Right lung (tissue), 10 donors: ENCODE measurements at places on chromosomes 7 and 10.
A peak's percentile ranks its signal among the peaks of the same experiment; 100 is the strongest.

DNA sequence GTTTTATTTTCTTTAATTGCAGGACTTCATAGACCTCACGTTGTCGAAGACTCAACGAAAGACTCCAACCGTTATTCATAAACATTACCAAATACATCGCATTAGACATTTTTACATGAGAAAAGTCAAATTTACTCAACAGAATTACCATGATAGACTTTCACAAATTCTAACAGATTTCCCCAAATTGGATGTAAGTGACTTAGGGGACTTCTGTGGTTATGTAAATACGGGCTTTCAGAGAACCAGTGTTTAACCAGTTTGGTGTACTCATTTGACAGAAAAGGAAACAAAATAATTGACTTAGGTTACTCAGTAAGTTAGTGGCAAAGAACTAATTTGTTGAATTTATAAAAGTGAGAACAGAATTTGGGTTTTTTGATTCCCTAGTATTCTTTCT is 4.2 kb downstream of the GTPBP4 start:
- no peak for DNase-seq

DNA sequence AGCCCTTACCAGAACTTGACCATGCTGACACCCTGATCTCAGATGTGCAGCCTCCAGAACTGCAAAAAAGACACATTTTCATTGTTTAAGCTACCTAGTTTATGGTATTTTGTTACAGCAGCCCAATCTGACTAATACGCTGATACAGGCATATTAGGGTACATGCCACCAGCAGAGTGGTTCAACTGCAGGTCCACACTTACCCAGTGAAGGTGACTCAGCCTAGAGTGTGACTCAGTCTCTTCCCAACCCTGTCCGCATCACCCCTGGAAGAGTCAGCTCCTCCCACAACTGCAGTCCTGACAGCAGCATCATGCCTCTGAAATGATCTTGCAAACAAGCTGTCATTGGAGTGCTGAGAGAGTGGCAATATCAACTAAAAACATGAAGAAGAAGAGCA is 30.8 kb upstream of the GOT1 start:
- no peak for DNase-seq

GRCh38 chr7:40482845-40483244 is 348.0 kb downstream of the SUGCT start:
- peak; percentile 61 for DNase-seq

DNA sequence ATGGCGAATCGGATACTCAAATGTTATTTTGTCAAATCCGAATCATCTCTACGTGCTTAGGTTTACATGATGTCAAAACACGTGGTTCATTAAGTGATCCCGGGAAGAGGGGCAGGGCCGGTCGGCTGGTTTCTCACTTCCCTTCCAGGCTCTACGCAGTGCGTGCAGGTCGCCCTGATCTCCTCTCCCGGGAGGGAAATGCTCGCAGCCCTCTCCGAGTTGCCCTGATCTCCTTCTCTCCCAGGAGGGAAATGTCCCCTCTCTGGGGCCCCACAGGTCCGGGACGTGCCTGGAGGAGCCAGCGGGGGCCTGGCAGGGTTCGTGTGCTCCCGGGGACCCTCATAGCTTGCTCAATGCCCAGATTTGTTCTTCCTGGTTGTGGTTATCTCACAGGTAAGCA is 202.7 kb downstream of the DNAJB6 start:
- DNase-seq, result no peak

GRCh38 chr7:105825371-105825770 is 51.0 kb downstream of the ATXN7L1 start:
- no peak for DNase-seq

- no peak for DNase-seq
Observed at GRCh38 chr7:124577256-124577655, 188.3 kb downstream of the GPR37 start.

GRCh38 chr7:143250822-143251221 is 12.4 kb upstream of the GSTK1 start:
- DNase-seq, result no peak

DNA sequence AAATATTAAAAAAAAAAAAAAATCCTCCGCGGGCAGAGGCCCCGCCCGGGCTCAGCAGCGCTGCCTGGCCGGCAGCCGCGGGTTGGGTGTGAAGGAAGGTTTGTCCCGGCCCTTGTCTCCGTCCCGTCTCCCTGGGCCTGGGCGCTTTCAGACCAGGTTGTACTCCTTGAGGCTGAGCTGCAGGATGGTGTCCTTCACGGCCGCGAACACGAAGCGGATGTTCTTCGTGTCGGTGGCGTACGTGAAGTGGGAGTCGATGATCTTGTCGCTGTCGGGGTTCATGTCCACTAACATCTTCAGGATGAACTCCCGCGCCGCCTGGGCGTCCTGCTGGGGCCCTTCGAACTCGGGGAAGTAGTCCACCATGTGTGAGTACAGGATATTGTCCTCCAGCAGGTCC is 123.7 kb upstream of the KCTD7 start:
- no peak for DNase-seq

GRCh38 chr7:113625494-113626102 is 293.2 kb downstream of the PPP1R3A start:
- DNase-seq, result no peak

DNA sequence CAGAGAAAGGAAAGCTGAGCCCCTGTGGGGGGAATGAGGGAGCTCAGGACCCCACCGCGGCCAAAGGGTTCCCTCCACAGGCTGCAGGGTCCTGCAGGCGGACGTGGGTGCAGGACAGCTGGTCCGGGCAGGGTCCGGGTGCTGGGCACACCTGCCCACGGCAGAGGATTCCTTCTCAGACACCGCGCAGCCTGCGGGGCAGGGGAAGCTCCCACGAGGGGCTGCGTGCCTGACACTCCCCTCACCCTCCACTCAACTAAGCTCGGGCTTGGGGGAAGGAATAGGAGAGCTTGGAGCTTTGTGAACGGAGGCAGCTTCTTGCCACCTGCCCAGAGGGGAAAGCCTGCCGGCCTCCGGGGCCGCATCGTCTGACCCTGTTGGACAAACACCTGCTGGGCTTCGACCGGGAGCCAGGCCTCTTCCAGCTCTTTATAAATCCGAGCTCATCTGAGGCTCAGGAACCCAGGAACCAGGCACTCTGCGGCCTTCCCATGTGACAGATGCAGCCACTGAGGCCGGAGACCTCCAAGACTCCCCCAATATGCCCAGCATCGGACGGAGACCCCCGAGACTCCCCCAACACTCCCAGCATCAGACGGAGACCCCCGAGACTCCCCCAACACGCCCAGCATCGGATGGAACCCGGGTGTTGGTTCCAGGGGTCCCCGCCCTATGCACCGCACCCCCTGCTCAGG is 97.3 kb downstream of the PDGFA start:
- no peak for DNase-seq

DNA sequence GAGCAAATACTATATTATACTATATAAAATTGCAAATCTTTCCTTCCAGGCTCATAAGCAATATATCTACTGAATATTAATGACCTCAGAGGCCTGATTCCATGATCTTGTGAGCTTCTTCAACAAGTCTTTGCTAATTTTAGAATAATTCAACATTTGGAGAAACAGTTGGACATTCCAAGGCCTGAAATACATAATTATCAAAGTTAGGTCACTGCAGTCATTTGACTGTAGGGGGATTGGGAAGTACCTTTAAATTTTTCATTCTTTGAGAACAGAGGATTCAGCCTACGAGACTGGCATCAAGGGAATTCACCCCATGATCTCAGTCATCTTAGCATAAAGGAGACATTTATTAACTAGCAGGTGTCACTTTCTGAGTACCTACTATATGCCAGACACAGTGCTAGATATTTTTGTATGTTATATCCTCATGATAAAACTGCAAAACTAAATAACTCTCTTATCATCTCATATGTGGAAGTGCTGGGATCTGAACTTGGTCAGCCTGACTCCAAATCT is 85.4 kb downstream of the DOCK4 start:
- no peak for DNase-seq
